ENCODE measurements at places on chromosomes 3 and 15.

GRCh38 chr15:63442080-63442479 is 60.4 kb upstream of the CA12 start:
- no peak for DNase-seq

GRCh38 chr3:121642601-121643314 is 17.9 kb downstream of the HCLS1 start:
- DNase-seq, result no peak

DNA sequence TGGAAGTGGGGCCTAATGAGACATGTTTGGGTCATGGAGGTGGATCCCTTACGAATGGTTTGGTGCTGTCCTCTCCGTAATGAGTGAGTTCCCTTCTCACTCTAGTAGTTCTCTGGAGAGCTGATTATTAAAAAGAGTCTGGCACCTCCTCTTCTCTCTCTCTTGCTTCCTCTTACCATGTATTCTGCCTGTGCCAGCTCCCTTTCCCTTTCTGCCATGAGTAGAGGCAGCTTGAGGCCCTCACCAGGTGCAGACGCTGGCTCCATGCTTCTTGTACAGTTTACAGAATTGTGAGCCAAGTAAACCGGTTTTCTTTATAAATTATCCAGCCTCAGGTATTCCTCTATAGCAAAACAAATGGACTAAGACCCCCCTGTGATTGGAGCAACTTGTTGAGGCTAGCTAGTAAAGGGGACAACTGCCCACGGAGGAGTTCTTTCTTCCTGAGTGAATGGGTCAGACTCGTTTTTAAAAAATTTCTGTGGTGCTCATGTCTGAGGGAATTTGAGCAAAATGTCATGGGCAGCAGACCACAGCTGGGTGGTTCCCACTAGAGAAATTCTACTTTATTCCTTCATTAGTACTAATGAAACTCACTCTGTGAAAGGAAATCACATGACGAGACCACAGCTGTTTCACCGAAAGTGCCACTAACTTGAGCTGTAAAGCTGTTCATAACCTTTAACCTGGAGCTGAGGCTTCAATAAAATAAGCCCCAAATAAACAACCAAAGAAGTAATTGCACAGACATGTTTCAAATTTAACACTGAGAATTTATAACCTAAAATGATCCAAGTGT is 210.0 kb downstream of the NFKBIZ start:
- no peak for DNase-seq

- DNase-seq, result no peak
These were observed 427.9 kb downstream of the WDR72 start for GRCh38 chr15:53331328-53332190.

GRCh38 chr3:1087066-1087560 is 5.7 kb upstream of the CNTN6 start:
- DNase-seq, result peak; percentile 9
